ENCODE measurements at places on chromosomes 5 and 9.

- no peak for DNase-seq
Observed at GRCh38 chr5:144880513-144880912, 709.8 kb downstream of the KCTD16 start.

DNA sequence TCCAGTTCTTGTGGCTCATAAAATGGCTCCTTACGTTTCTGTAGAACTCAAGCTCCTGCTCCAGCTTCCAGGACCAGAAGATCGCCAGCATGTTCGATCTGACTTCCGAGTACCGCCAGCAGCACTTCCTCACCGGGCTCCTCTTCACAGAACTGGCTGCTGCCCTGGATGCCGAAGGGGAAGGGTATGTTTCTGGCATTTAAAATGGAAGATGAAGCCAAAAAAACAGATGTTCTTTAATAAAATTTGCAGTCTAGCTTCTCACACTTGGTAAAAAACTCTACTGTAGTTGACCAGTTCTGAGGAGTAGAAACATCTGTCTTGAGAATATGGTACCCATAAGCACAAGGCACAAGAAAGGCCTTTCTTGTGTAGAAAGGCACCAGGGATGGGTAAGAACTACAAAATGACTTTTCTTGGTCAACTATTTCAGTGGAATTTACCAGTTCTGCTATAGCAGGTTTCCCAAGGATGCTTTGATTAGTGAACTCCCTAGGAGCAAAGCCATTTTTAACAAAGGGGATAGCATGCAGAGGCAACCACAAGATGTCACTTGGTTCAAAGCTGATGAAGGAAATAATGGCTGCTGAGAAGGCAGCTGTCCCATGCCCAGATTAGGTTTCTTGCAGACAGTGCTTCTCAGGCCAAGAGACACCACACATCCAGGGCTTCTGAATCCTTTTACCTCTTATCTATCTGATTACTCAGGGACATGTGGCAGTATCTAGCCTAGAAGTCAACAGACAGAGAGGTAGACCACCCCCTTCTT lies 192.4 kb downstream of the DOCK8 start:
- DNase-seq = no peak

- DNase-seq = no peak
Observed at GRCh38 chr9:137035507-137035834, 3.6 kb upstream of the FUT7 start.

GRCh38 chr5:135476615-135477581 lies 24.7 kb upstream of the TIFAB start:
- peak; percentile 51 for DNase-seq

- DNase-seq = no peak
Observed at GRCh38 chr5:170390472-170390871, 1.3 kb upstream of the KCNMB1 start.

GRCh38 chr5:10935536-10935935 lies 174.5 kb upstream of the DAP start:
- no peak for DNase-seq

GRCh38 chr5:113090336-113091106 lies 113.9 kb downstream of the DCP2 start:
- DNase-seq = no peak

GRCh38 chr9:30060976-30061375 lies 2323.5 kb upstream of the ACO1 start:
- DNase-seq = no peak

DNA sequence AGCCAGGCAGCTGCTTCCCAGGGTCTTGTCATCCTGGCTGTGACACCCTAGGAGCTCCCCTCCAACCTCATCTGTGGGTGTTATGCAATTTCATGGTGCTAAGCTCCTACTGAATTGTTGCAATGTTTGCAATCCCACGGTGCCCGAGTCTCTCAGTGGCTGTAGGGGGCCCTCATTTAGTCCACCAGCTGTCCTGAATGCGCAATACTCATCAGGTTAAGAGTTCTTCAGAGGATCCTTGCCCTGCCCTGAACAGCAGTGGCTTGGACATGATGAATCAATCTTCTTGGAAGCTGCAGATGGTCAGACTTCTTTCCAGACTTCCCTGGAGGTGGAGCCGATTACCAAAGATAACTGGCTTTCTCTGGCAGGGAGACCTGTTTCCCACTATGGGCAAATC lies 584.1 kb downstream of the CCDC171 start:
- no peak for DNase-seq

Data from glutamatergic neuron (in vitro differentiated cells).